ENCODE measurements at places on chromosomes 11 and 22.

DNA sequence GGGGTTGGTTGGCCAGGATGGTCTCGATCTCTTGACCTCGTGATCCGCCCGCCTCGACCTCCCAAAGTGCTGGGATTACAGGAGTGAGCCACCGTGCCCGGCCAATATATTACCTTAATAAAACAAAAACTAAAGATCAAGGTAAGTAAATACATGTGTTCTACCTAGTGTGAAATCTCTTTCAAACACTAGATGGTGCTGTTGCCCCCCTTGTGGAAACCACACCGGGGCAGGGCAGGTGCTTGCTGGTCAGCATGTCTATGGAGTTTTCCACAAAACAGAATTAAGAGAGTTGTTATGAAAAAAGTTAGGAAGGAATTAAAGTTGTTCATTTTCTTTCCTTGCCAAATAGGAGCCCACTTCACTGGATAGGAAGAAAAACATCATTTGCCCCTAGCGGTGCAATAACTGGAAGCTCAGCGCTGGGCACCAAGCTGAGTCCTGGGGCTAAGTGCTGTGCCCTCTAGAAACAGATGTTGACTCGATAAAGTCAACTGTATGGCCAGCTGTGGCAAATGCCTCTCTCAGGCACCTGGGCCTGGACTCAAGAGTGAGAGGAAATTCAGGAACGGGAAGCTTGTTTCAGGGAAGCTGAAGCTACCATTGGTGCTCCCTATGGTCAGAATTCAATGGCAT is 6.3 kb upstream of the KCNJ5 start:
- peak; percentile 75 for DNase-seq

DNA sequence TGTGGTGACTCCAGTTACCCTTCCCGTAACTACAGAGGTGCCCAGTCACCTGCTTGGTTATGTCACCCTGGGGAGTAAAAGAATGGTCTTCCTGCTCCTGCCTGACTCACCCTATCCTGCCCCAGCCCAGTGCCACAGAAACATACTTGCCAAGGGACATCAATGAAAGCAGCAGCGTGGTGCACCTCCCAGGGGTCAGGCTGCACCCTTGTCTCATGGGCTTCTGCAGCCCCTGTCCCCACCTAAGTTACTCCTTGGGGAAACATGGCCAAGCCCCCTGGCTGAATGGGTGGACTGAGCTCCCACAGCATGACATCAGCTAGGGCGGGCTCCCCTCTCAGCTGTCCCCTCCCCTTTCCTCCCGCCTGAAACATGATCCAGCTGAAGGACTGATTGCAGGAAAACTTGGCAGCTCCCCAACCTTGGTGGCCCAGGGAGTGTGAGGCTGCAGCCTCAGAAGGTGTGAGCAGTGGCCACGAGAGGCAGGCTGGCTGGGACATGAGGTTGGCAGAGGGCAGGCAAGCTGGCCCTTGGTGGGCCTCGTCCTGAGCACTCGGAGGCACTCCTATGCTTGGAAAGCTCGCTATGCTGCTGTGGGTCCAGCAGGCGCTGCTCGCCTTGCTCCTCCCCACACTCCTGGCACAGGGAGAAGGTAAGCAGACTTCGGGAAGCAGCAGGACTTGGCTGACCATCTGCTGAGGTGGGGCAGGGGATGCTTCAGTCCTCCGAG is at the start of gene HTR3A:
HTR3A (plus strand) TSS at position 368 of the 730 bp plus-strand sequence; CDS start at position 586, 218 bp downstream.
- DNase-seq = peak; percentile 96

- DNase-seq = no peak
Observed at GRCh38 chr11:116715383-116715782, 57.4 kb downstream of the BUD13 start.

- DNase-seq = no peak
Observed at GRCh38 chr11:109791337-109791736, 301.9 kb upstream of the ZC3H12C start.

DNA sequence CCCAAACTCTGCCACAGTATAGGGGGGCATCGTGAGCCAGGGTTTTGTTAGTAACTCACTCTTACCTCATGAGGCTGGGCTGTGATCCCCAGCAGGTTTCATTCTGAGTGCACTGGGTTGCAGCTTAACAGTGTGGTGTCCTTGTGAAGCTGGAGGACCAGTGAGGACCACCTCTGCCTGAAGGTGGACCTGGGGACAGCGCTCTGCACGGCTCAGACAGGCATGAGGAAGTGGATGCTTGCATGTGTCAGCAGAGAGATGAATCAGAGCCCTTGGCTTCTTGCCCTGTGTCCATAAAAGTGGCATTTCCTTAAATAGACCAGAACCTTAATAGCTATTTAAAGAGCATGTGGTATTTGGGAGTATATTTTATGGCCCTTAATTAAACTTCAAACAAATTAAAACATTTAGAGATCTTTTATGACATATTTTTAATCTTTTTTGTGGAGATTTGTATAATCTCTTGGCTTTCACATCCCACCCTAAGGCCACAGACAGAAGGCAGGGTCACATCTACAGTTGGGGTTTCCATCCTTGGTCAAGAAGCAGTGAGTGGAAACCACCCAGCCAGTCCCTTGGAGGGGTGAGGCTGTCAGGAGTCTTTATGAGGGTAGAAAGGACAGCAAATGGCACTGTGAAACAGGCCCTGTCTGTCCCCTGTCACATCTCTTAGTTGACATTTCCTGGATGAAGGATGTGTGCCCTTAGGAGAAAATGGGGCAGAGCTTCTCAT is 24.8 kb upstream of the ADORA2A start:
- peak; percentile 8 for DNase-seq

DNA sequence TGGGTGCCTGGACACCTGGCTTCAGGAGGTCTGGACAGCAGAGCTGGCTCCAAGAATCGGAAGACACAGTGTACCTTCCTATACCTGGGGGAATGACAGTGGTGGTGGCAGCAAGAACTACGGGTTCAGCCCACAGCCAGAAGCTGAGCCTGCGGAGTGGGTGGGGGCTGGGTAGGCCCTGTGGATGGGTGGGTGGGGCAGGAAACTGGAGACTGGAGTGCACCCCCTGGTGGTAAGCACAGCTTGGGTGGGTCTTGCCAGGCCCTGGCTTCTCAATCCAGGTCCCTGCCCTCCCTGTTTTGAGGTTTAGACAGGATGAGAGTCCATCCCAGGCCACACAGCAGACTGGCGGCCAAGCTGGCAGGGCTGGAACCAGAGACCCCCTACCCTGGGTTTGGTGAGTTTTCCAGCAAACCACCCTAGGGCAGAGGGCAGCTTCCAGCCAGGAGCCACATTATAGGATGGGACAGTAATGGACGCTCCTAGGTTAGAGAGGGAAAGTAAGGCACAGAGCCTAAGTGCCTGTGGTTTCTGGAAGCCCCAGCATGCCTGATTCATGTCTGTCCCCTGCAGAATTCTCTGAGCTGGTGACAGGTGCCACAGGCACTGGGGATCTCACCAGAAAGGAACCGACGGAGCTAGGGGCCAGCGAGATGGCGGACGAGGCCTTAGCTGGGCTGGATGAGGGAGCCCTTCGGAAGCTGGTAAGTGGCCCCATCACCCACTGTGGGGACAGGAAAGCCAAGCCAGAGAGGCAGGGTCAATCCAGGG is 1.7 kb downstream of the SMTN start:
- DNase-seq = no peak

- DNase-seq = no peak
Observed at GRCh38 chr11:43289368-43289767, 22.4 kb upstream of the API5 start.

GRCh38 chr11:2302896-2303626 is 1.2 kb downstream of the TSPAN32 start:
- DNase-seq = no peak

- DNase-seq = no peak
Observed at GRCh38 chr11:18958221-18958910, 19.2 kb upstream of the MRGPRX1 start.

DNA sequence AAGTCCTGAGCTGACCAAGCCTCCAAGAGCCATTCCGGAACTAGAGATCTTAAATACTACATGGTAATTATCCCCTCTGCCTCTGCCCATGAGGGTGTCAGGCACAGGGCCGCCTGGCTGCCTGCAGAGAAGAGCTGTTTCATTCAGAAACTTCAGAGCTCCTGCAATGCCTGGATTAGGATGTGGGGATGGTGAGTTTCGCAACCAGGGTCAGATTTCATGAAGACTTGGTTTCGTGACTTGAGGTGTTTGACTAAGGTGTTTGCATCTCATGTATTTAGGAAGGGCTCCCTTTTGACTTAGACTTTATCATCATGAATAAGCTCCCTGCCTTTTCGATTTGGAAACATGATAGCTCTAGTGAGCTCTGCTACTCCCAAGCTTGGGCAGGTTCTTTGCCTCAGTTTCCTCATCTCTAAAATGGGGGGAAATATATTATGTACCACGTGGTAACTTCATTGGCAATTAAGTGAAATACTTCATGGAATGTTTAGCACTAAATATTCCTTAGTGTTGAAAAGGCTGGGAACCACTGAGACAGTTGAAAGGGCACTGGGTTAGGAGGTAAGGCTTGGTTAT is 9.1 kb downstream of the TIMP3 start:
- no peak for DNase-seq

GRCh38 chr11:62241095-62241494 is 944 bp upstream of the SCGB1D2 start:
- no peak for DNase-seq

DNA sequence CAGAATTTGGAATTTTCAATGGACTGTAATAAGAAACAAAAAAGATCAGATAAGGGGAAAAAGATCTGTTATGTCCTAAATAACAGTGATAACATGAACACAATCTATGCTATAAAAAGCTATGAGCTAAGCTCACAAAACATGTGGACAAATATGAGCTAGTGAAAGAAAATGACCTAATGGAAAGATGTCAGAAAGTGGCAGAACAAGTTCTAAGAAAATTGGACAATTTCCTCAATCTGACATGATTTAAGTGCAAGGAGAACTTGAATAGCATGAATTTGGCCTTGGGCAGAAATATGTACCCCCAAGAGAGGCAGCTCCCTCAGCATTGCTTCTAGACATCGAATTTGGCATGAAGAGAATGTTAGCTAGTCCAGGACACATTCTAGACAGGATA is 212.0 kb upstream of the PGR start:
- no peak for DNase-seq

- peak; percentile 81 for DNase-seq
Observed at GRCh38 chr11:416757-417621, 2.2 kb upstream of the SIGIRR start.

DNA sequence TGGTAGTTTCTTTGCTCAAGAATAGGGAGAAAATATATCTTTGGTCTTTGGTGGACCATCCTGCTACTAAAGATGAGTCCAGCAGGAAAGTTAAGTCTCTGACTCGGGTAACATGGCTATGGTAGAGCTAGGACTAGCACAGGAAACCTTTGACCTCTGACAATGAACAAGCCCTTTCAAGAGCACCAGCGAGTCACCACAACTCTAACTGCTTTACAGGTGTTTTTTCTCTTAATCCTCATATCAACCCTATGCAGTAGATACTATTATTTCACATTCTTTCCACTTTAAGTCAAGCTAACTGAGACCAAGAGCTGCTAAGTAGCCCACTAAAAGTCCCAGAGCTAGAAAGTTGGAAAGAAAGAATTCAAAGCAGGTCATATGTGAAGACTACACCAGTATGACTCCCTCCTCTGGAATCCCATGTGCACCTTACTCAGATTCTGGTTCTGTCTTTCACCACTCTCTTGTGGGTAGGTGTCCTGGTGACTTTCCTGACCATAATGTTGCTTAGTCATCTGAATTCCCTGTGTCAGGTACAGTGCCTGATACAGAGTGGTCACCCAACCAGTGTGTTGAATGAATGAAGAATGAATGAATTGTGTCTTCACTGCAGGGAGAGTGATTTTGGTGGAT is 53.8 kb upstream of the ME3 start:
- DNase-seq = no peak

- DNase-seq = no peak
Observed at GRCh38 chr11:116101902-116102301, 597.7 kb upstream of the CADM1 start.

- DNase-seq = no peak
Observed at GRCh38 chr11:83662494-83662893, 376.3 kb upstream of the CCDC90B start.

GRCh38 chr11:119504371-119504770 is 81.4 kb upstream of the THY1 start:
- no peak for DNase-seq

- DNase-seq = no peak
Observed at GRCh38 chr22:36347094-36347493, 40.7 kb downstream of the MYH9 start.

DNA sequence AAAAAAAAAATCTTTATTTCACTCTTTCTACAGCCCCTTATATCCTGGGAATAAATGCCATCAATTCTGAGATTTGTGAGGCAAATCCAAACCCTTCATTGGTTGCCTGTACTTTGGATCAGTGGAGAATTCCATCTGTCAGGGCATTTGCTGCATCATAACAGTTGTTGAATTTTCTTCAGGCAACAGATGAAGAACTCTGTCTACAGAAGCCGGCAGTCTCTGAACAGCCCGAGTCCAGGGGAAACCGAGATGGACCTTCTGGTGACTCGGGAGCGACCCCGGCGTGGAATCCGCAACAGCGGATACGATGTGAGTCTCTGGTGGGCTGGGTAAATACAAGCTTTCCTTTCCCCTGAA is 82.3 kb downstream of the C11orf91 start:
- DNase-seq = no peak

All from NCI-H1105 (cell line).